CD8-positive, alpha-beta T cell (primary cell): ENCODE measurements at places on chromosomes 4 and X. TPM values are rescaled to one million over a fixed set of nuclear protein-coding genes. Genes with fewer than 3 reads are reported as not detected.

Gene TEX11
- total RNA-seq, result not detected

Gene GAGE12J
- not detected for total RNA-seq

Gene CXCL11
- not detected for total RNA-seq

Gene OTUD6A
- total RNA-seq, result not detected

Gene SYP
- total RNA-seq, result 0.65 TPM

Gene DOK7
- total RNA-seq, result not detected

Gene NAP1L2
- 2.6 TPM for total RNA-seq

Gene GPR82
- not detected for total RNA-seq

Gene HDAC8
- total RNA-seq, result 6.8 TPM

Gene RASL11B
- not detected for total RNA-seq

GRCh38 chr4:157204634-157205244 lies 15.8 kb upstream of the GRIA2 start:
- no peak for DNase-seq

GRCh38 chr4:84085986-84086385 lies 413.1 kb downstream of the NKX6-1 start:
- no peak for DNase-seq

DNA sequence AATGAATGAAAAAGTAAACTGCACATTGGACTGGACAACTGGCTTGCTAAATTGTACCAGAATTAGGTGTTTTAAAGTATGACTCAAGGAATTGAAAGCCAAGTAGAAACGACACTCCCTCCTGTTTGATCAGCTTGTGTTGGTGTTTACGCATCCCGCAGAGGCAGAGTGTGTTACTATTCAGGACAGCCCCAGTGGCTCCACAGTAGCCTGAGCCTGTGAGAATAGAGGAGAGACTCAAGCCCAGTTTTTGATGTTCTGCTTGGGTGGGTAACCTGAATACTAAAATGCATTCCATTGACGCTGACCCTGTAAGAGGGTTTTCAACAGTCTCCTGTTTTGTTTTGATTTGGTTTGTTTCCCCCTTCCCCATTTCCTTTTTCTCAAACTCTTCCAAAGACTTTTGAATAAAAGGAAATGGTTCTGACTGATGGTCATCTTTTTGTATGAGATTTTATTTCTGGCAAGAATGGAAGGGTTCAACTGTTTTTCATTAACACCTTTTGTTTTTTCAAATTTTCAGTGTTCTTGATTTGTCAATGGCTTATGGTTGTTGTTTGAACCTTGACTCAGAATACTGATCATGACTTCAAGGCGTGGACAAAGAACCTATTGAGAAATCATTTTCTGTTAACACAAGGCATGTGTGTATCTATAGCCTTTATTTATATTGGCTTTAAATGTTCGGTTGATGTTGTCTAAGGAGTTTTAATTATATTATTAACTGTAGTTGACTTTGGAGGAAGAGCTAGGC lies 10.2 kb downstream of the ADGRL3 start:
- DNase-seq, result no peak

DNA sequence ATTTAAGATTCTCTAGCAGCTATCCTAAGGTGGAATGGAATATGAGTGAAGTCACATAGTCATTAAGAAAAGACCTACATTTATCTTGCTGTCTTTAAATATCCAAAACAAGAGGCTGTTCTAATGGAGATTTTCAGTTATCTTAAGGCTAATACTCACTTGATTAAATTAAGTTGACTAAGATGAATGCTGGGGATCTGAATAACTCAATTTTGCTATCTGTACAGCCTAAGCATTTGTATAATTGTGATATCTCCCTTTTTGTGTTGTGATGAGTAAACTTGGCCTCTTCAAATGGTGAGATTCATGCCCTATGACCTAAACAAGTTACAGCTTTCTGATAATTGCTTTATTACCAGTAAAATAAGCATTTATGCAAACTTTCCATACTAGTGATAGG lies 13.6 kb upstream of the GUCY1A1 start:
- no peak for DNase-seq

GRCh38 chr4:173505924-173506518 lies 24.0 kb downstream of the HAND2 start:
- no peak for DNase-seq

- DNase-seq, result no peak
Observed at GRCh38 chr4:183716302-183716701, 57.2 kb downstream of the TRAPPC11 start.

GRCh38 chrX:109831326-109831985 lies 98.4 kb upstream of the ACSL4 start:
- no peak for DNase-seq

GRCh38 chrX:120302434-120302833 lies 8.8 kb downstream of the TMEM255A start:
- DNase-seq, result peak; percentile 29

DNA sequence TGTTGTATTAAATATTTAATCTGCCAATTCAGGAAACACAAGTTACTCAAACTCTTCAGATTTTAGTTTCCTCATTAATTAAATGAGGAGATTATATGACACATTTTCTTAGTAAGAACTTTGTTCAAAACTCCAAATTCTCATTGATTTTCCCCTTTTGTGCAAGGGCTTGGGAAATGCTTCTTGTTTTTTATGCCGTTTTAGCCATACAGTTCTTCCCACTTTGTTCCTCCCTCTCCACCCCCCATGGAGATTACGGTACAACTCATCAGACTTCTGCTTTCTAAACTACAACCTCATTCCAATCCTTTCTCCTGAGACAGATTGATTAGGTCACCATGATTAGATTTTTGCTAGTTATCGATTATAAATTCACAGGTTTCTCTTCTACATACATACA lies 10.9 kb upstream of the BBS7 start:
- no peak for DNase-seq

- no peak for DNase-seq
Observed at GRCh38 chr4:187744911-187745310, 250.7 kb upstream of the ZFP42 start.

GRCh38 chrX:113919387-113919786 lies 664.5 kb upstream of the HTR2C start:
- no peak for DNase-seq

GRCh38 chr4:179989975-179990374 lies 2253.2 kb upstream of the TENM3 start:
- DNase-seq, result no peak
